ENCODE measurements at places on chromosomes 3 and 15. TPM values are rescaled to one million over a fixed set of nuclear protein-coding genes. Genes with fewer than 3 reads are reported as not detected.

RTP3 gene
- not detected for total RNA-seq

- H3K4me1 ChIP-seq: no peaks in the 10 kb centered on the region
- DNase-seq: no peak
- no peak overlapping the region for H3K27ac ChIP-seq
Measured at GRCh38 chr15:48370460-48370859, 39.2 kb downstream of the DUT start.

DNA sequence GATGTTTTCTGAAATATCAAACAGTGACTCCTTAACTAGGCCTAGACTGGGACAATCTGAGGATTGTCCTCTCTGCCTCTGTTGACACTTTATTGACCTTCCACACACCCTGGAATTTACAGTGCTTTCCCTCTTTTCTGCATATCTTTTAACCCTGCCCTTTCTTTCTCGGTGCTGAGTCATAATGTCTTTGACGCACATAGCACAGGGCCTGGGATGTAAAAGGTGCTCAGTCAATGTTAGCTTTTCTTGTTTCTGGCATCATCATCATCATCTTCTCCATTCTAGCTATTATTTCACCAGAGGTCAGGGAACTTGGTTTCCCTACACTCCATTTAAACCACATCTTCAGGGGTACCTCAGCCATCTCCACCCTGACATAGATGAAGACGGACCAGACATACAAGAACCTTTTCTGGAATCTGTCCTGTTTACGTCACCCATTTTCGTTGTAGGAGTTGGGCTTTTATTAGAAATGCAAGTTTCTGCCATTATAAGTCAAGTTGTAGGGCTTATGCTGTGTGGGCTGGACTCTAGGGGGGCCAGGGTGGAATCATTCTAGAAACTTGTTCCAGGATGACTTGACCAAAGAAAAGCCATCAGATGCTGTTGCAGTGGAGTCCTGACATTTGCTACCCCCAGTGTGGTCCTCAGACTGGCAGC lies 46.6 kb downstream of the ZBTB38 start:
- H3K27ac ChIP-seq: no peak overlapping the region
- no peaks in the 10 kb centered on the region for H3K27me3 ChIP-seq
- peaks cover 30% of the 10 kb centered on the region for H3K4me1 ChIP-seq
- no peak overlapping the region for H3K4me3 ChIP-seq
- DNase-seq: no peak

DNA sequence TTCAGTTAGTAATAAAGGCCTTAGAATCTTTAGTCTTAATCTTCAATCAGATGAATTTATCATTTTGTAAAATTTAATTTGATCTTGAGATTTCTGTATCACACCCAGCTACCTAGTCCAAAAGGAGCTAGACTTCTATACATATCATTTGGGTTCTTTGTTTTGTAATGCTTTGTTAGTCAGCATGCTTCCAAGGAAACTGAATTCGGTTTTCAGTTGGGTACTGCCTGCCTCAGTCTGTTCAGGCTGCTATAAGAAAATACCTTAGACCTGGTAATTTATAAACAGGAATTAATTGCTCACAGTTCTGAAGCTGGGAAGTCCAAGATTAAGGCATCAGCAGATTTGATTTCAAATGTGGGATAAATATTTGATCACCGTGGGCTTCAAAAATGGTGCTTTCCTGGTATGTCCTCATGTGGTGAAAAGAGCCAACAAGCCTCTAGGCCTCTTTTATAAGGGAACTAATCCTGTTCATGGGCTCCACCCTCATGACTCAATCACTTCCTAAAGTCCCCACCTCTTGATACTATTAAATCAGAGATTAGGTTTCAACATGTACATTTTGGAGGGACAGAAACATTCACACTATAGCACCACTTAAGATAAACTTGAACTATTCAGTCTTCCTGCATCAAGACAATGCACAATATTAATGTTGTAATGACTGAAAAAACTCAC lies 800.7 kb downstream of the NAALADL2 start:
- H3K27ac ChIP-seq: no peak overlapping the region
- H3K27me3 ChIP-seq: no peaks in the 10 kb centered on the region
- DNase-seq: no peak
- H3K36me3 ChIP-seq: no peaks in the 10 kb centered on the region

GRCh38 chr15:27214032-27214431 lies 243.1 kb downstream of the GABRG3 start:
- DNase-seq: no peak
- no peaks in the 10 kb centered on the region for H3K36me3 ChIP-seq
- H3K27me3 ChIP-seq: no peaks in the 10 kb centered on the region
- no peak overlapping the region for H3K4me3 ChIP-seq
- H3K4me1 ChIP-seq: no peaks in the 10 kb centered on the region

DNA sequence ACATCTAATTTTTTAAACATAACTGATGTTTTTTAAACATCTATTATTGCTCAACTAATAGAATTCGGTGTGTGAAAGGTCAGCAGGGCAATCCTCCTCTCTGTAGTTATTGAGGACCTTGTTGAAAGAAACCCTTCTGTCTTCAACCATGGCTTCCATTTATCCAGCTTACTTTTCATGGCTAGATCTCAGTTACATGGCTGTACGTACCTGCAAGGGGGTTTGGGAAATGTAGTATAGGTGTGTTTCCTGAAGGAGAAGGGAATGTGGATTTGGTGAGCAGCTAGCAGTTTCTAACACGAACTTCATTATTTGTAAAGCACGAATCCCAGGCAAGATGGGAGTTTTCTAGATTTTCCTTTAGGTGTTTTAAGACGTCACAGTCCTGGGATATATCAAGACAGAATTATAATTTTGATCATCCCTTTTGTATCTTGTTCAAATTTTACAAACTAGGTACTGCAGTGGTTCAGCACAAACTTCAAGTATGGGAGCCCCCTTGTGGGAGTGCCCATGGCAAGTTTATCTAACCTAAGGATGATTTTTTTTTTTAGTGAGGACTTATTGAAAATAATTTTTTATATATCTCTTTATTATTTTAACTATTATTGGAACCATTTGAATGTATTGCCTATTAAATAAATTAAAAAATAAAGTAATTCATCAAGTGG lies 41.6 kb downstream of the FBXL2 start:
- no peaks in the 10 kb centered on the region for H3K36me3 ChIP-seq
- H3K27ac ChIP-seq: no peak overlapping the region
- H3K27me3 ChIP-seq: no peaks in the 10 kb centered on the region
- H3K4me3 ChIP-seq: no peak overlapping the region
